ENCODE measurements at places on chromosomes 11 and 22.

GRCh38 chr11:17406082-17406817 lies 17.8 kb upstream of the KCNJ11 start:
- no peak for DNase-seq

- DNase-seq, result peak; percentile 72
Measured at GRCh38 chr22:31119026-31119717, 3.6 kb upstream of the INPP5J start.

- DNase-seq, result peak; percentile 72
Measured at GRCh38 chr22:27614006-27614649, 187.4 kb downstream of the MN1 start.

DNA sequence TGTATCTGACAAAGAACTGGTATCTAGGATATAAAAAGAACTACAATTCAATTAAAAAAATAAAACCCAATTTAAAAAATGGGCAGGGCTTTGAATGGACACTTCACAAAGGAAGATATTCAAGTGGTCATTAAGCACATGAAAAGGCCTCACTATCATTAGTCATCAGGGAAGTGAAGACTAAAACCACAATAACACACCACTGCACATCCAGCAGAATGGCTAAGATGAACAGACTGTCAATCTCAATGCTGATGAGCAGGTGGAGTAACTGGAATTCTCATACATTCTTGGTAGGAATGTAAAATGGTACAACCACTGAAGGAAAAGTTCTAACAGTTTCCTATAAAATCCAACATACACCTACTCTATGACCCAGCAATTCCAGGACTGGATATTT lies 8.9 kb downstream of the HPS4 start:
- DNase-seq, result no peak

DNA sequence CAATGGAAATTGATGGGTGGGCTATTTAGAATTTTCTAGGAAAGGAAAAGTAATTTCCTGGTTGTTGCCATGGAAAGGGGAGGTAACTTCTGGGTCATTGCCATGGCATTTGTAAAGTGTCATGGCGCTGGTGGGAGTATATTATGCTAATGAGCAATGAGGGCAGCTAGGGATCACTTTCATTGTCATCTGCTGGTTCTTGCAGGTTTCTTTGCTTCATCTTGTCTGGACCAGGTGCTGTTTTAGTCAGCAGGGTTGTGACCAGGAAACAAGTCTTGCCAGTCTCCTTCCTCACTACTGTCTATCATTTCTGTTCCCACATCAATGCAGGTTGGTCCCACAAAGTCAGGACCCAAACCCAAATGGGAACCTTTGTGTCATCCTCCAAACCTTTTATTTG lies 237.6 kb upstream of the C11orf87 start:
- DNase-seq, result no peak

DNA sequence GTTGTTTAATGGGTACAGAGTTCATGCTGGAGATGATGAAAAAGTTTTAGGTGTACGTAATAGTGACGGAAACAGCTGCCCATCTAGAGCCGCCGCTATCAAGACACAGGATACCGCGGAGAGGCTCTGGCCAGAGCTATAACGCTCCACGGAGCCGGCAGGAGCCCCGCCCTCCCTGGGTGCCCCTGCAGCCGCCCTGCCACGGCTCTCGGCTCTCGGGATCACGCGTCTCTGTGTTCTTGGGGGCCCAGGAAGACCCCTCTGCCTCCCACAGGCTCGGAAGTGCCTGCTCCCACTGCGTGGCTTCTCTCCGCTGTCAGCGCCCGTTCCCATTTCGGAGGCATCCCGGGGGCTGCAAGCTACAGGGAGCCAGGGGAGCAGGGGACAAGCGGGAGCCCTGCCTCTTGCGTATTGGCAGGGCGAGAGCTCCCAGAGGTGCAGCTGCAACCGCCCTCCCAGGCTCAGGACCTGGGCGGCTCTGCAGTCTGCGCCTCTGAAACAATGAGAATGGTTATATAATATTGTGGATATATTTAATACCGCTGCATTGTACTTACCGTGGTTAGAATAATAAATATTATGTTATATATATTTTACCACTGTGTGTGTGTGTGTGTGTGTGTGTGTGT lies 13.7 kb downstream of the GLYATL2 start:
- DNase-seq, result no peak

- DNase-seq, result peak; percentile 88
Measured at GRCh38 chr11:34250732-34251588, 106.8 kb downstream of the ABTB2 start.

GRCh38 chr22:26888887-26889286 lies 231.5 kb downstream of the MIAT start:
- DNase-seq, result no peak

DNA sequence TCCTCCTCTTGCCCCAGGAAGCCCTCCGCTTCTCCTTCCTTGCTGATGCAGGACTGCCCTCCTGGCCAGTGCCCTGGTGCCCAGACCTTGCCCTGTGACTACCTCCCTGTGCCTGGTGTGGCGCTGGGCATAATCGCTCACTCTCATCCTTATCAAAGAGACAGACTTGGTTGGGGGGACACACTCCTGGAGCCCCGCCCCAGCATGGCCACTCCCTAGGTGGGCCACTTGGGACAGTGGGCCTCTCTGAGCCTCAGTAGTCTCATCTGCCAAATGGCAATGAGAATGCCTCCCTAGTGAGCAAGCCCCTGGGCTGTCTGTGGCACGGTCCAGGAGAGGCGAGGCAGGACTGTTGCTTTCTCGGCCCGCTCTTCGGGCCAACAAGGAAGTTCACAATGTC lies 72.7 kb upstream of the TSPAN18 start:
- DNase-seq, result no peak

GRCh38 chr22:42780070-42780540 lies 59.4 kb upstream of the A4GALT start:
- DNase-seq, result peak; percentile 28

DNA sequence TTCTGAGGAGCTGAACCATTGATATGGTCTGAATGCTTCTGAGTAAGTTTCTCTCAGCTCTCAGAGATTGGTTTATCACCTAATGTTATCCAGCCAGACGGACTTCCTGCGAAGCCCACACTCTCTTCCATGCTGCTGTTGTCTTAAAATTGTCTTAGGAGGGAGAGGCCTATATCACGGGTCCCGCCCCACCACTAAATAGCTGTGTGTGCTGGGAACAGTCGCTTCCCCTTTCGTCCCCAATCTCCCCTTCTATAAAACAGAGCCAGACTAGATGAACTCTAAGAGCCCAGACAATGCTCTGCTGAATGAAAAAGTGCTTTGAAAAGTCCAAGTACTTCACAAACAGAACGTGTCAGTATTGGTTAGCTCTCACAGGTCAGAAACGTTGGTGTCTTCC lies 81.4 kb upstream of the AKIP1 start:
- DNase-seq, result no peak

DNA sequence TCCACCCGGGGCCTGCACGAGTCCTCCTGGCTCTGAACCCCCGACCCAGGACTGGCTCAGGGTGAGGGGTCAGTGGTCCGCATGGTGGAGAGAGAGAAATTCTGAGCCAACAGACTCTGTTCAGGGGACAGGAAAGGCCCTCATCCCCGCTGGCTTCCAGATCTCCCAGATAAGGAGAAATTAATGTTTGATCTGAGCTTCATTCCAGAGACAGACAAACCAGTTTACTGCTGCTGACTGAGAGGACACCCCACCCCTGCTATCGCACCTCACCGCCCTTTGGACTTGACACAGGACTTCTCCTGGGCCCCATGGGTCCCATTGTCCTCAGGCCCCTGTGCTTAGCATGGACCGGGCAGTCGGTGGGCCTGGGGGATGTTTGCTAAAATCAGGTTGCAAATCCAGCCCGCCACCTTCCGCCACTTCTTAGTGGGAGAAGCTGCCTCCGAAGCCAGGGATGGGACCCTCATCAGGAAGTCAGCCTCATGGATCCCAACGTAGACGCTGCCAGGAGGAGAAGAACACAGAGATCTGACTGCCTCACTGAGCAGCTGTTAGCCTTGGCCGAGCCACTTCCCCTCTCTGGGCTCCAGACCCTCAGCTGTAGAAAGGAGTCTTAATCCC lies 11.2 kb upstream of the UPK3A start:
- DNase-seq, result no peak

GRCh38 chr11:102666331-102666957 lies 39.1 kb downstream of the MMP27 start:
- DNase-seq, result no peak

GRCh38 chr11:67644042-67644441 lies 4.5 kb upstream of the TBX10 start:
- DNase-seq, result no peak

- no peak for DNase-seq
Measured at GRCh38 chr22:45180146-45180679, 16.5 kb downstream of the NUP50 start.

DNA sequence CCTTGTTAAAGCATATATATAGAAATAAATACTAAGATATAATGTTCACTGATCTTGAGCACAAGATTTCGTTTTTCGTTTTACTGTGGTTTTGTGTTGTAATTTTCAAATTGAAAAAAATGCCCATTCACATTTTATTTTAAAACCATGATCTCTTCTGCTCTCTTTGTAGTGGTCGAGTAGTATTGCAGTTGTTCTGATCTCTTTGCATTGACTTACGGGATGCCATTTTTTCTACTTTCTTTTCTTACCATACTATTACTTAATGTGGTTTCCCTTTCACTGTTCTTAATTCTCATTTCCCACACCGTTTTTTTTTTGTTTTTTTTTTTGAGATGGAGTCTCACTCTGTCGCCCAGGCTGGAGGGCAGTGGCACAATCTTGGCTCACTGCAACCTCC lies 289.6 kb downstream of the DYNC2H1 start:
- no peak for DNase-seq

DNA sequence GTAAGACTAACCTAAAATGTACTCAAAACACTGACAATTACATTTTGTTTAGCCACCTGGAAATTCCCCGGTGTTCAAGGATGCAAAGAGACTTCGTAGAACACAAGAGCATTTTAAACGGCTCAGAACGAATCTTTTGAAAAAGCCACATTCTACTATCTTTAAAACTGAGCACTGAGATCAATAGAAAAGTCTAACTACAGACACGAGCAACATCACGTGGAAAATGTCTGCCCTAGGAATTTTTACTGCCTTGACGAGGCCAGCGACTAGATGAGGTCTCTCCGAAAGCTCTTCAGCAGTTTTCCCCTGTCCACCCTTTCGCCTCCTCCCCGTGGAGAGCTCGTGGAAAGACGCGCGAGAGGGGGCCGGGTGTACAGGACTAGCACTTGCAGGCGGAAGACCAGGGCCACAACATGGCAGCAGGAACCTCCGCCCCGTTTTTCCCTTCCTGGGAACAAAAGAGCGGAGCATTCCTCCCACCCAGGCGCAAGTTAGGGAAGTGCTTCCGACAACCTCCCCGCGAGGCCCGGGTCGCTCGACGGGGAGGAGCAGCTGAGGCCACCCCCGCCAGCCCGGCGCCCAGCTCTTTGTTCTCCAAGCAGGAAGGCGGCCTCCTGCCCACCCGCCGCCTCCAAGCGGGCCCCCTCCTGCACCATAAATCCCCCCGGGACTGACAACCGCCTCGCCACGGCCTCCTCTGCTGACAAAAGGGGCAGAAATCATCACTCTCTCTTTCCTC lies 1.1 kb downstream of the EIF4G2 start:
- DNase-seq, result peak; percentile 82

DNA sequence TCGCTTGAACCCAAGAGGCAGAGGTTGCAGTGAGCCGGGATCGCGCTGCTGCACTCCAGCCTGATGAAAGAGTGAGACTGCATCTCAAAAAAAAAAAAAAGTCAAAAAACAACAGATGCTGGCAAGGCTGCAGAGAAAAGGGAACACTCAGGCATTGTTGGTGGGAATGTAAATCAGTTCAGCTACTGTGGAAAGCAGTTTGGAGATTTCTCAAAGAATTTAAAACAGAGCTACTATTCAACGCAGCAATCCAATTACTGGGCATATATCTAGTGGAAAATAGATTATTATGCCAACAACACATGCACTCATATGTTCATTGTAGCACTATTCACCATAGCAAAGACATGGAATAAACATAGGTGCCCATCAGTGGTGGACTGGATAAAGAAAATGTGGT lies 89.7 kb downstream of the EFCAB6 start:
- no peak for DNase-seq

DNA sequence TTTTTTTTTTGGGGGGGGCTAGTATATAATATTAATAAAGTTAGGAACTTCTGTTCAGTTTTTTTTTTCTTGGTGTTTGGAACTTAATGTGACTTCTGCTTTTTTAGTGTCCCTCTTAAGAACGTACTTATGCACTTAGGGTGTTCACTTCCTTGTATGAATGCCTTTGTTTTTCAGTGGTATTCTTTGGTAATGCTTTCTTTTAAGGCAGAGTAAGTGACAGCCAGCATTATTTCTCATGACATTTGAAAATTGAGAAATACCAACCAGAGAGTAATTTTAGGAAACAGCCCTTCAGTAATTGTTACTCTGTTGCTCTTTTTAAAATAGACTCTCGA lies 2.4 kb downstream of the GRK3 start:
- DNase-seq, result no peak

GRCh38 chr11:44601471-44602370 lies 36.3 kb downstream of the CD82 start:
- DNase-seq, result peak; percentile 54

DNA sequence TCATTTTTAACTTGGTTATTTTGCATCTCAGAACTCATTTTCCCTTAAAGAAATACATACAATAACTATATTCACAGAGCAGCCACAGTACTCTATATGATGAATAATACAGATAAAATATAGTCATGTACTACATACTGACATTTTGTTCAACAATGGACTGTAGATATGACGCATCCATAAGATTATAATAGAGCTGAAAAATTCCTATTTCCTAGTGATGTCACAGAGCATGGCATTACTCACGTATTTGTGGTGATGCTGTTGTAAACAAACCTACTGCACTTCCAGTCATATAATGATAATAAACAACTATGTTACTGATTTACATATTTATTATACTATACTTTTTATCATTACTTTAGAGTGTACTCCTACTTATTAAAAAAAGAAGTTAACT lies 38.7 kb downstream of the NARS2 start:
- no peak for DNase-seq

DNA sequence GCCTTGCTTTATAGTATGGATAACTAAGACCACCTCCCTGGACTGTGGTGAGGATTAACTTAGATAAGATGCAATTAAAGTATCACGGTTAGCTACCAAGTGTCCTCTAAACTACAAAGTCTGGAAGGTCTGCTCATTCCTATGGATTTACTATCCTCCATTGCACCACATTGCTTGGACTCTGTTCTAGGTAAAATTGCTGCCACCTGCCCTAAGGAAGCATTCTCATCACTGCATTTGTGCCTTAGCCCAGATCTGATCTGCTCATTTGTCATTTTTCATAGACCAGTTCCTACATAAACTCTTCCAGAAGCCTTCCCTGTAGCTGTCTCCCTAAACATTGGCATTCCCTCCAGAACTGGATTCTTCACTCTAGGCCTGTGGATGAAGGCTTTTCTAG lies 380.0 kb downstream of the INSC start:
- no peak for DNase-seq

DNA sequence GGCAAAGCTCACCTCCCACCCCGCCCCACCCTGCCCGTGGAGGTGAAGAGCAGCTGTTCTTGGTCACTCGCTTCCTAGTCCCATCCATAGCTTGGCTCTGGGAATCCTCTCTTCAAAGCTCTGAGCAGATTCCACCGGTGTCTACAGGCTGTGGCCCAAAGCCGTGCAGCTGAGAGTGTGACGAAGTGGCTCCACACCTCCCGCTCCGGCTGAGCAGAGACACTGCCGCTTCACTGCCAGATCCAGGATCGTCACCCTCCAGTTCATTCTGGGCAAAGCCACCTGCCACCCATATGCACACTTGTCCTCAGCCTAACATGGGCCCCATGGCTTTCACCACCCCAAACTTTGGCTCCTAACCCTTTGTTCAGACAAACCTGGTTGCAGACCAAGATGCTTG lies 532.9 kb upstream of the B3GAT1 start:
- no peak for DNase-seq

GRCh38 chr11:23680488-23681230 lies 816.2 kb upstream of the LUZP2 start:
- peak; percentile 26 for DNase-seq

- no peak for DNase-seq
Measured at GRCh38 chr22:27671413-27671935, 130.1 kb downstream of the MN1 start.

All from right cardiac atrium (tissue), 5 donors.